Frontal cortex (tissue), 4 donors: ENCODE measurements at places on chromosomes 3 and 15.

DNA sequence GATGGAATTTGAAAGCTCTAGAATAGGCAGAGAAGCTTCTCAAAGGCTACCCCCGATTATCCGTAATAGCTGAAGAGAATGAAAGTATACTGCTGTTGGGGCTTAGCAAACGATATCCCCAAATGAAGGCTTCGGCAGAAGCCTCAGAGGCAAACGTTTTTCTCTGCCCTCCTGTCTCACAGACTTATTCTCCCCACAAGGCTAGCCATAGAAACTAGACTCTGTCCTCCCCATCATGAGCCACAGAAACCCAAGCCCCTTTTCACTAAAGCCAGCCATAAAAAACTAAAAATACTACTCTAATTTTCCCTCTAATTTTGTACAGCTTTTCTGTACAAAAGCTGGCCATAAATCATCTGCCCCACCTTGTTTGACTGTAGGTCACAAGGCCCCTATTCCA lies 413.4 kb upstream of the CFAP20DC start:
- DNase-seq = no peak

DNA sequence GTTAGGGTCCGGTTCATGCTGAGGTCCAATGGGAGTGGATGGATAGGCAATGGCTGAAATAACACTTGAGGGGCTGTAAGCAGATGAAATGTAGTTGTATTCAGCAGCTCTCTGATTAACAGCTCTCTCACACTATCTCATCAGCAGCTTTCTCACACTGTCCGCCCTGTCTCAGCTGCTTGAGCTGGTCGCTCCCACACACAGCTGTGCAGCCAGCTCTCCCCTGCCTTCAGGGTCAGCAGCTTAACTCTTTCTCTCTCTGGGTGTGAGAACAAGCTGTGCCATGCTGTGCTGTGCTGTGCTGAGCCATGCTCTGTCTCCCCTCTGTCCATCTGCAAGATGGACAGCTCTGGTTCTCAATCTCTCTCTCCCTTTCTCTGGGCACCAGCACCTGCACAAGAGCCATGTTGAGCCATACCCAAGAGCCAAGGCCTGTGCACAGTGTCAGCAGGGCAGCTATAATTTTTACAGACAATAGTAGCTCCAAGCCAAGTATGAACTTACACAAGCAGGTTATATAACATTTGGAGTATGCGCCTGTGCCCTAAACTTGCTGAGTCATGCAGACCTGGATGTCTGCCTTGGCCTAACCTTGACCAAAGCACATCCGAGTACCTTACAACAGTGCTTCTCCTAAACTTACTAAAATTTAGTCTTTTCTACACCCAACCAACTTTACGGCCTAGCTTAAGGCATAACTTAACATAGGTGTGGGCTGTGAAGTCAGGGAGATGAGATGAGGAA lies 291.3 kb upstream of the TRIM42 start:
- DNase-seq = no peak

- no peak for DNase-seq
These were observed 55.0 kb downstream of the SMAD6 start for GRCh38 chr15:66757030-66757429.

- DNase-seq = no peak
These were observed 308.6 kb upstream of the WNT5A start for GRCh38 chr3:55795746-55796145.

DNA sequence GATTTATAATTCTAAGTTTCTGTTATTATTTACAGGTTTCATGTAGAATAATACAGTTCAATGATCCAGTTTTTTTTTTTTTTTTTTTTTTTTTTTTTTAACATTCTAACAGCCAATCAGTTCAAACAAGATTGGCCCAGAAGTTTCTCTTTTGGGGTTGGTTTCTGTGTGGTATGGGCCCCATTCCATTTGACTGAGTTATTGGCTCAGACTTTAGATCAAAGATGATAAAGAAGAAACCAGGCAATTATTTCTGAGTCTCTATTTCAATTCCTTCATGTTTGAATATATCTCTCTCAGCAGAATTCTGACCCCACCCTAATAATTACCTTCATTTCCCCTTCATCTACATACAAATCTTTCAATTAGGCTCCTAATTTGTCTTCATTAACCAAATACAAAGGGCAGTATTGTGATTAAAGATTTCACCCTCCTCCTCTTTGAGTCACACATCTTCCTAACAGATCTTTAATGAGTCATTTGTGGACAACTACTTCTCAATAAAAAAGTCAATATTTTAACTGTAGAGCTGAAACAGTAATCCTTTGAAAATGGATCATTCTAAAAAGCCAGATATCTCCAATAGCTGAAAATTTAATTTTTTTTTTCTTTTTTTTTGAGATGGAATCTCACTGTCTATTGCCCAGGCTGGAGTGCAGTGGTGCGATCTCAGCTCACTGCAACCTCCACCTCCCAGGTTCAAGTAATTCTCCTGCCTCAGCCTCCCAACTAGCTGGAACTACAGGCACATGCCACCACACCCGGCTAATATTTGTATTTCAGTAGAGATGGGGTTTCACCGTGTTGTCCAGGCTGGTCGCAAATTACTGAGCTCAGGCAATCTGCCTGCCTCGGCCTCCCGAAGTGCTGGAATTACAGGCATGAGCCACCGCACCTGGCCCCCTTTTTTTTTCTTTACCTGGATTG lies 878.8 kb downstream of the NAALADL2 start:
- DNase-seq = no peak

GRCh38 chr3:98869391-98869790 lies 32.1 kb downstream of the DCBLD2 start:
- DNase-seq = no peak
